NCI-H524 treated with DMSO at 0.1 percent for 48 hours (cell line): ENCODE measurements at places on chromosomes 6 and 20.

DNA sequence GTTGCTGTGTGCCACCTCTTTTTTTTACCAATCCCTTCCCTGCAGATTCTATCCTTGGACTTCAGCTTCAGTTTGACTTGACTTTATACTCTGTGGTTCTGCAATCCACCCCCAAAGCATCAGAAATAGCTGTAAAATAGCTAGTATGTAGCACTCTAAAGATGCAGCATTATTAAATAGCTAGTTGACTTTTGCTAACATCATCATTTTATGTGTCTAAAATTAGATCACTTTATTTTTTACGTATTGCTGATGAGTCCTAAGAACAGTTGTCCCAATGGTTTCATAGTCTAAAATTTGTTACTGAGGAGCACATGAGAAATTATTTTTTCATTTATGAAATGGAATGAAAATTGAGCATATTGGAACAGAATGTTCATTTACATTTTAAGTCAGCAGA lies 138.2 kb downstream of the NKAIN2 start:
- no peak for DNase-seq

DNA sequence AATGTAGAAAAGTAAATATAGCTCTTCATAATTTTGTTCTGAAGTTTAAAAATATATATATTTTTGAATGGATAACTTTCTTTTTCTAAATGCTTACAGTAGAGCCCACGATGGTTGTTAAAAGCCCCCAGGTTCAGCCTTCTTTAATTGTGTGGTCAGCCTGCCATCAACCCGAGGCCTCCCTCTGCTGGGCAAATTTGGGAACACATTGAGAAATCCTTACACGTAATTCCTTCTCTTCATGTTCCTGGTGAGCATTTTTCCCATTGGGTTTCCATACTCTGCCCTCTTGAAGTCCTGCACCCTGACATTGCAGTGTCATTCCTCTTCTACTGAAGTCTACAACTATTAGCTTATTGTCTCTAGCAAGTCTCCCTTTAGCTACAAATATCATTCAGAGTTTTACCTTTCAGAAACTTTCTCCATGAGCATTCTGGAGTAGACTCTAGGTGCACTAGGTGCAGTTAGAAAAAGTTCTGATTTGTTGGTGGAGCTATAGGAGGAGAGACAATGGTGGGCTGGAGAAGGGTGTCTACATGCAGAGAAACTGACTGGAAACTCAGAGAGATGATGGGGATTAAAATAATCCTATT lies 40.6 kb downstream of the TRIM38 start:
- DNase-seq, result no peak

GRCh38 chr6:36296240-36296639 lies 26.4 kb downstream of the PNPLA1 start:
- no peak for DNase-seq

GRCh38 chr6:21824431-21825177 lies 231.1 kb downstream of the SOX4 start:
- DNase-seq, result no peak

- DNase-seq, result no peak
Measured at GRCh38 chr6:71211799-71212198, 76.8 kb upstream of the OGFRL1 start.

DNA sequence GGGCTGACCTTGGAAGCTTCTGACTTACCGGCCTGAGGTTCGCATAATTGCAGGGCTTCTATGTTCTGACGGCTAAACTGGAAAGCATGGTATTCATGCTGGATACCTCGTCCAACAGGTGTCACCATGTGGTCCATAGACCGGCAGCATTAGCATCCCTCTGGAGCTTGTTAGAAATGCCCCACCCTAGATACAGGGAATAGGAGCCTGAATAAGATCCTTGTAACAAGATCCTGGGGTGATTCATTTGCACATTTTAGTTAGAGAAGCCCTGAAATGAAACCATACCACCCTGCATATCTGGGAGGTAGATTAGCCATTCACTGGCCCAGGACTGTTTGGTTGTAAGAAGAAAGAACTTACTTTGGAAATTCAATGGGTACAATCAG lies 77.7 kb downstream of the TMEM170B start:
- DNase-seq, result no peak

GRCh38 chr20:63070301-63070625 lies 63.5 kb upstream of the BHLHE23 start:
- no peak for DNase-seq

DNA sequence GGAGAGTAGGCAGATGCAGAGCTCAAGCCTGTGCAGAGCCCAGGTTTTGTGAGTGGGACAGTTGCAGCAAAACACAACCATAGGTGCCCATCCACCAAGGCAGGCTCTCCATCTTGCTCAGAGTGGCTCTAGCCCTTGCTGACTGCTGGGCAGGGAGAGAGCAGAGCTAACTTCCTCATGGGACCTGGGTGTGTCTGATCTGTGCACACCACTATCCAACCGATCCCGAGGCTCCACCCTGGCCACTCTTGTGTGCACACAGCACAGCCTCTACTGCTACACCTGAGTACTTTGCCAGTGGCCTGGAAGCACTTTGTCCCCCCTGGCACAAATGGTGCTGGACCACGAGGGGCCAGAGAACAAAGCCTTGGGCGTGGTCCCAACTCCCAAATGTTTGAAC lies 7.9 kb upstream of the DEFB125 start:
- no peak for DNase-seq

GRCh38 chr6:25277857-25278256 lies 1.3 kb upstream of the CARMIL1 start:
- peak; percentile 1 for DNase-seq

DNA sequence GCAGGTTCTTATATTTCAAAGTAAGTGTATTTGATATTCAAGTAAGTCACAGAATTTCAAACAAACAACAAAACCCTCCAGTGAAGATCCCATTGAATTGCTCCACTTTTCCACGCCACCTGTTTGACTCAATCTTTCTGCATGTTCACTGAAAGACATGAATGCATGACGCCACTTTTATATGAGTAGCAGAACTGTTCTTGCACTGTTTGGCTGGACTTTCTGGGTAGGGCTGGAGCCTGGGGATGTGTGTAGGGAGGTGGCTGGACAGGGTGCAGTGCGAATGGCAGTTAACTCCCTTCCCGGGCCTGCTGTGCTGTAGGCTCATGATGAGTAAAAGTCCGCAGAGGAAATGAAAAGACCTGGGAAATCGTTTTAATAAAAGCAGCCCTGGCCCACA lies 39.7 kb downstream of the IL20RA start:
- no peak for DNase-seq

DNA sequence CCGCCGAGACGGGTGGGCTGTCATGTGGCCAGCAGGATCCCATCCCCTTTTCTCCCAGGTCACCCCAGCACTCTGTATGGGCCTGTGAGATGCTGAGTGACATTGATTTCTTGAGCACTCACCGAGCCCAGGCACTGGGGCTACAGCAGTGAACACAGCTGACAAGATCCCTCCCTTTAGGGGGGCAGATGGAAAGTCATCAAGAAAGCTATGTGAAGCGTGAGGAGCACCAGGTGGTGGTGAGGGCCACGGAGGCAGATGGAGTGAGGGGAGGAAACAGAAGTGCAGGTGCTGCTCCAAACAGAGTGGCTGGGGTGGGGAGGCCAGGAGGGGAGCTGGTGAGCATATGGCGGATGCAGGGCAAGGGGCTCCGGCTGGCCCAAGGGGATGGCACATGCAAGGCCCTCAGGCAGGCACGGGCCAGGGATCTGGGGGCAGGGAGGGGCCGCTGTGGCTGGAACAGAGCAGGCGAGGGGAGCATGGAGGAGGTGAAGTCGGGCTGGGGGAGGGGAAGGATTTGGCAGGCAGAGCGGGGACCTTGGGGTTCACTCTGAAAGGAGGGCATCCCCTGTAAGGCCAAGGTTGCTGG lies 184.0 kb downstream of the BMP7 start:
- peak; percentile 86 for DNase-seq

- DNase-seq, result no peak
Measured at GRCh38 chr6:31901415-31901952, 402 bp downstream of the ZBTB12 start.

DNA sequence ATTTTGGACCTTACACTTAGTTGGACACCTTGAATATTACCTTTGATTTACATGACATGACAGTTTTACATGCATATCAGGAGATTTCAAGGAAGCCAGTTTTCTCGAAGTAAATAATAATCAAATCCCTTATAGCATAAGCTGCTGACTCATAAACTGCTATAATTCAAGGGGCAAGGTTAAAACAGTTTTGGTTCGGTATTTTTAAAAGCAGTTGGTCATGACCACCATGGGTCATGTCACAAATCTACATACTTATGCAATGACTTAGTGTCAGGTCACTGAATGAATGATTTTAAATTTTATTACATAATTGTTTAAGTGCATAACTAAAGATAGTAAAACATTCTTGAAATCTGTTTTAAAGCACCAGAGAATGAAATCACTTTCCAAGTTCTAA lies 158.0 kb downstream of the DST start:
- no peak for DNase-seq

GRCh38 chr6:20180935-20181334 lies 31.3 kb downstream of the MBOAT1 start:
- DNase-seq, result no peak

DNA sequence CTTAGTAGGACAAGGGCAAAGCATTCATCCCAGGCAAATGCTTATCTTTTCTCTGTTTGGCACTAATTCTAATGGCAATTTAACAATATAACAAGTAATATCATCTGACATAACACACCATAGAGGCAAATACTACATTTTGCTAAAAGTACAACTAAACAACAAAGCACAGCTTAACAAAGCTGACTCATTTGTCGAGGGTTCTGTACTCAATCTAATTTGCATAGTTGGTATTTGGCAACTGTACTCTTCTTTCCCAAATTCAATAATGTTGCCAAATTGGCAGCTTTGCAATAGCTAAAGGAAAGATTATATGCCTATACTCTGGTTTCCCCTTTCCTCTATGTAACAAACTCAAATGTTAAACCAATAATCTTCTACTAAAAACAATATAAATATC lies 461.0 kb downstream of the PKHD1 start:
- DNase-seq, result no peak

DNA sequence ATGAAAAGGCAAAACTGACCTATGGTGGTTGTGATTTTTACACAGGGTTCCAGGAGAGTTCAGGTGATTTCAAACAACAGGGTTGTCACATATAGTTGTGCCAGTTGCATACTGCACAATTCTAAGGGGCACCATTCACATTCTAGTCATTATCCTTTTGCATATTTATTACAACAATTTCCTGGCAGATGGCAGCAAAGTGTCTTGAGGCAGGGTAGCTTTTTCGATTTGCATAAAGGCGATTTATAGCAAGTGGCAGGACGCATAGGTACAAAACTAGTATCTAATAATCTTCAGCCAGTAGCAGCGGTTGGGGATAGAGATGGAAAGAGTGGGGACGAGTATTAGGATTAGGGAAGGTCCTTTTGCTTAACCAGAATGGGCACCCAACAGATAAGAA lies 46.5 kb upstream of the TRAF3IP2 start:
- no peak for DNase-seq

GRCh38 chr6:118620202-118620601 lies 31.2 kb downstream of the CEP85L start:
- no peak for DNase-seq

DNA sequence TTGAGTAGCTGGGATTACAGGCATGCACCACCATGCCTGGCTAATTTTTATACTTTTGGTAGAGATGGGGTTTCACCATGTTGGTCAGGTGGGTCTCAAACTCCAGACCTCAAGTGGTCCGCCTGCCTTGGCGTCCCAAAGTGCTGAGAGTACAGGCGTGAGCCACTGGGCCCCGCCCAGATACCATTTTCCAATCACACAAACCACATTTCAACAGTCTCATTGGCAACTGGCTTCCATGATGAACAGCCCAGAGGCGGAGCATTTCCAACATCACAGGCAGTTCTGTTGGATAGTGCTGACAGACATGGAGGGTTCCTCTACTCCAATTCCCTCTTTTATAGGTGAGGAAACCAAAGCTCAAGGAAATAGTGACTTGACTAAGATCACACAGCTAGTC lies 43.9 kb upstream of the PLCB4 start:
- DNase-seq, result no peak

- no peak for DNase-seq
Measured at GRCh38 chr6:16437095-16437494, 198.7 kb downstream of the GMPR start.

- no peak for DNase-seq
Measured at GRCh38 chr6:15408758-15409157, 162.9 kb downstream of the JARID2 start.

DNA sequence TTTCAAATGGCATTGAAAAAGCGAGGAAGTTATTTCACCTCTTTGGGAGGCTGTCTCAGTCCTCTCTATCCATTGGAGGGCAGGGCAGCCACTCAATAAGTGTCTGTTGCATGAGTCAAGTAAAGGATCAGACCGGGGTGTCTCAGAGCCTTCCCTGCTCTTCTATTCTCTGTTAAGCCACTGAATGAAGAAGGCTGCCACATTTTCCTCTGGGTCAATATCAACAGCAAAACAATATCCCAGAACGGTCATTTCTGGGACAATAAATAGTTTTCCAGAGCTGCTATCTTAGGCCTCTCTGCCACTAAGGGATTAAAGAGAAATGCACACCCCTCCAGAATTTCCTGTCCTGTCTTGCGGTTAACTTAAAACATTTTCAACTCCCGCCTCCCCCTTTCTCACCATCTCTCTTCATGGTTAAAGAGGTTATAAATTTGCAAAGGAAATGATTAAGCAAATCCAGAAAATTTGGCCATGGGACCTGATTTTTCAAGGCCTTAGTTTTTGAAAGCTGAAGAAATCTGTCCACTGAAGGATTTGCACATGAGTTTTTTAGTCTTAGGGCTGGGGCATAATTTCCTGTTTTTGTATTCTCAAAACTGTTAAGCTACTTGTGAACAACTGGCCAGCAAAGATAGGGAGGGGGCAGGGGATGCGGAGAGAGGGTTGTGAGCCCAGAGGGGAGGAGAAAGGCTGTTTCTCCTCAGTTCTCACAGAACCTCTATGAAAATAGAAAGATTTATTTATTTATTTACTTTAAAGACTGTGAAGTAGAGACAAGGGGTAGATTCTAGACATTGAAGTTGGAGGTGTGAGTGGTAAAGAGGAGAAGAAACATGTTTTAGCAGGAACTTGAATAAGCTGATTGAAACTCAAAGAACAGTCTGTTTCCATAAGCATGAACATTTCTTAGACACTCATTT lies 135.7 kb downstream of the BCAS1 start:
- DNase-seq, result no peak

DNA sequence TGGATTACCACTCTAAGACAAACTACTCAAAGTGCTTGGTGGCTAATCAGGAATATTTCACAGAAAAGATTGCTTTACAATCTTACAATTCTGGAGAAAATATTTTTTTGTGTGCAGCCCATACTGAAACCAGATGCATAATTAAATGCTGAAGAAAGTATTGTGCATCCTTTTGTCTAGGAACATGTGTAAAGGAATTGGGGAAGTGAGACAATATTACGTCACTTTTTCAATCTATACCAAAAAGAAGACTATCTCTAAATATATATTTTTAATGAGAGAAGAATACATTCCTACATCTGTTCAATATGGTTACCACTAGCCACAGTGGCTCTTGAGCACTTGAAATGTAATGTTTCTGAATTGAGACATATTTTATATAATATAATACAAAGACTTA lies 992.5 kb upstream of the ADGRB3 start:
- no peak for DNase-seq

DNA sequence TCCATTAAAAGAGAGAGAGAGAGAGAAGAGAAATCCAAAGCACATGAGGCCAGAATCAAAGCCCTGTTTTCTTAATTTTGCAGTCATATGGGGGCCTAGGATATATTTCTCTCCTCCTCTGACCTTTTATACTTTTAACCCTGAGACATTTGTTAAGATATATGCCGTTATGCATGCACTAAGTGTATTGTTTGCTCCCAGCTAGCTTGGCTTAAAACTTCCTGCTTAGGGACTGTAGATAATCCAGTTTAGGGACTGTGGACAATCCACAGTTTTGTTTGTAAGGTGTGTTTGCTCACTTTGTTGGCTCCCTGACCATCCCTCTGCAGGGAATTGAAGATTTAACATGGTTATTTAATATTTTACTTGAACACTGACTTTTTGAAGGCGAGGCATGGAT lies 166.3 kb upstream of the TSHZ2 start:
- DNase-seq, result no peak
